NCI-H2029 (cell line): ENCODE measurements at places on chromosomes 7 and 10.

GRCh38 chr7:13639396-13639795, 350.1 kb downstream of the ETV1 start:
- peak; percentile 28 for DNase-seq

DNA sequence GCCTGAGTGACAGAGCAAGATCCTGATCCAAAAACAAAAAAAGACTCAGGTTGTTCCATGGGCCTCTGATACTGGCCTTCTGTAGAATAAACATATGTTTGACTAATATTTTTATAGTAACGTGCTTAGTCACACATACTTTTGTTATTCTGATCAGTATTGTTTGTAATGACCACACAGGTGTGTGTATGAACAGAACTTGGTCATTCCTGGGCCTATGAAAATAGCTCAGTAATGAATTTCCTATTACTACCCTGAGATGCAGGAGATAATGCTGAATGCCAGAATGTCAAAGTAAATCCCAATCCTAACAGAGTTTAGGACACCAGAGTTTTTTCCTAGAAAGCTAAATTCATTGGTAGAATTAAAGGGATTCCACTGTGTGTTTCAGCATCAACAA, 108.7 kb downstream of the DOCK4 start:
- no peak for DNase-seq

- no peak for DNase-seq
Measured at GRCh38 chr10:11243425-11244222, 226.0 kb downstream of the CELF2 start.

GRCh38 chr10:126133082-126133620, 236.8 kb downstream of the FANK1 start:
- DNase-seq = no peak

GRCh38 chr7:28804990-28805389, 153.1 kb downstream of the TRIL start:
- no peak for DNase-seq

DNA sequence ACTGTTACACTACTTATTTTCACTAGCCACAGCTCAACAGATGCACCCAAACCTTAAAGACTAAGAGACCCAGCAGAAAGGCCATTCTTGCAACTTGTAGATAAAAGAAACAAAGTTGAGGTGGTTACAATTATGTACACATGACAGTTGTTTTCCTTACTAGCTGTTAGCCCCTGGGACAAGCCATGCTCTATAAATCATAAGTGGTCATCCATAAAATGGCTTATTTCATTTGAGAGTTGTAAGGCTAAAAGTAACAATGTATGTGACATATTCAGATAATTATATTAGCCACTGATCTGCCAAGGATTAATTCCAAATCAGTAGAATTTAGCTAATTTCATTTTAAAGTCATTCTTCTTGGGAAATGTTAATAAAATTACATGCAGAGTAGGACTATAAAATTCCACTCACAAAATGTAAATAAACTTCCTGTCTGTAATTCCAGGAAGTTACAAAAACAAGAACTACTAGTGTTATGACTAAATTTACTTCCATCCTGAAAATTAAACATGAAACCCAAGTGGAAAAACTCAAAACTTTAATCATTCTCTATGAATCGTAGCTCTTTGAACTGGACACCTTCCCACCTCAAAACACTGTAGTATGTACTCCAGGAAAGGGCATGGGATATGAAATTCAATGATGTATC, 13.3 kb downstream of the SLC37A3 start:
- DNase-seq = no peak

DNA sequence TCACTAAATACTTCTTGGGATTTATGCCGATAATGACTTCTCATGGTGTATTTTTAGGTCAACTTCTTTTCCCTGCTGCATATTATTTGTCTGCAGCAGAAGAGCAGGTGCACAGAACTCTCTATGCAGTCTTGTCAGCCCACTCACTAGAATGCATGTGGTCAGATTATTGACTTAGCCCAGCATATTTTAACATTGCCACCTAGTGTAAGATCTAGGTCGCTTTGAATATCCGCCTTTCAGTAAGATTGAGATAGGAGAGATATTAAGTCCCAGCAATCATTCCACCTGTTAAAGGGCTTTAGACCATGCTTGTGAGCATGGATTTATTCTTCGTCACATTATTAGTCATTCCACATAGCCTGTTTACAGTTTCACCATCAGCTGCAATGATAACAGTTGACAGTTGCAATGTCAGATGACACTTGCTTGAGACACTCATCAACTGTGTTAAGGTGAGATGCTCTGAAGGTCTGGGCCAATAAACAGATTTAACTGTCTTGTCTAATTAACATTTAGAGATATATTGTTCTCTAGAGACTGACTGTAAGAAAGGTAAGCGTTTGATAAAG, 491.7 kb downstream of the ARL4A start:
- no peak for DNase-seq

DNA sequence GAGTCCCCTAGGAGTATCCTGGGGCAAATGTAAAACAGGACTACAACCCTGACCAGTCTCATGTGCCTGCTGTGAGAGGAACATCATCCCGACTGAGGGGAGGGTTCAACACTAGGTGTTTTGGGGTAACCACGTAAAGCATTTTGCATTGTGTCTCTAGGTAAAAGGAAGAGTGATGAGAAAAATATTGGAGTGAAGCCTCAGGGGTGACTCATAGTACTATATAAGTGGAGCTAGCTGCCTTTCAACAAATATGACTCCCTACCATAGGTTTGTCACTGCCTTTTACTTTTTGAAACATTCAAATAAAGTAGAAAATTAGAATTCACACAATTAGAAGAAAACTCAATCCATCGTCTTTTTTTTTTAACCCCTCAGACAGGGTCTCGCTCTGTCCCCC, 2.6 kb upstream of the CAMK2G start:
- no peak for DNase-seq

GRCh38 chr10:34288634-34289033, 526.5 kb downstream of the PARD3 start:
- no peak for DNase-seq

DNA sequence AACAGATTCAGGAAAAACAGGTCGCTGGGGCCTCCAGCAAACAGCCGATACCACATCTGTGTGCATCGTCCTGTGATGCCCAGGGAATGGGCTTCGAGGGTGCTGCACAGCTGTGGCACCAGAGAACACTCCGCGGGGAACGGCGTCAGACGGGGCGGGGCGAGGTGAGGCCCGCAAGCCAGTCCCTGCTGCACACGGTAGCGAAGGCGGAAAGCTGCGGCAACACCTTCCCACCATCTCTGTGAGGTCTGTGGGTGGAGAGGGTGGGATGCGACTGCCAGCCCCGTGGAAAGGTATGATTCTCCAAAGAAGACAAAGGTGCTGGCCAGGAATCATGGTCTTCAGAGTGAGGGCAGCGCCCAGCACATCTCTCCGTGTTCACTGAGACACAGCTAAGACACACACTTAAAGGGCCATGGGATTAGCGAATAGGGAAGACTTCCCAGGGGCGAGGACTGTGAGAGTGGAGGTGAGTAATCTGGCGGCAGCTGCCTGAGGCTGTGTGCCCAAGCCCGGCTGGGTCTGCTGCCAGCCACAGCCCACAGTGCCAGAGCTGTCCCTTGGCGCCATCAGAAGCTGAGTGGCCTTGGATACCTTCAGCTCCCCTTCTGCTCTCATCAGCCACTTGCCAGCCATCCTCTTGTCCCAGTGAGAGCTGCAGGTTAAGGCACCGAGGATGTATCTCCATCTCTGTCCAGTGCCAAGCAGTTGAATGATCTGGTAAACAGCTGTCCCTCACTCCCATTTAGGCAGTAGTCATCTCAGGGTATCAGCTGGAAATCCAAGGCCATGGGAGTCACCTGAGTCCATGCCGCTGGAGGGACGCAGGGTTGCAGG, 17.6 kb downstream of the PRKAG2 start:
- DNase-seq = no peak

DNA sequence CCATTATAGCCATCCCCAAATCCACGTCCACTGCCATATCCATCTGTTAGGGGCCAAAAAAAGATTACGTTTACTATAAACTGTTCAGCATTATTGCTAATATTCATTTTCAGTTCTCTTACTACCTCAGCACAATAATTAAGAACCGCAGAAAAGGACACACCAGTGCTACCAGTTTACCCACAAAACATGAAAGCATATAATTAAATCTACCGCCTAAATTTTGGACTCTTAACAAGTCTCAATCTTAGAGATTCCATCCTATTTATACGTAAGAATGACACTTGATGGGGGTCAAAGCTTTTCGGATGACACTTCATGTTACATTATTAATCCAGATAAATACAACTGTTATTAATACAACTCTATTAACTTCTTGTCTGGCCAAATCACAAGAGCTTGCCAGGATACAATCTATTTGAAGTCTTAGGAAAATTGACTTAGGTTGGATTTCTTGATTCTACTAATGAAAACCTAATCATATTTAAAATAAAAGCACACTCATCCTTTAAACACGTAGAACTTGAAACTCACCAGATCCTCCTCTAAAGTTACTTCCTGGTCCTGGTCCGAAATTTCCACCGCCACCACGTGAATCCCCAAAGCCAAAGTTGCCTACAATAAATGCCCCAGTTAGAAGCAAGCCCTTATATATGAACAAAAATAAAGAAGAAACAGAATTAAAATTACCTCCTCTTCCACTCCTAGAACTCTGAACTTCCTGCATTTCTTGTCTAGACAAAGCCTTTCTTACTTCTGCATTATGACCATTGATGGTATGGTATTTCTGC, 4.5 kb downstream of the HNRNPA2B1 start:
- DNase-seq = no peak

DNA sequence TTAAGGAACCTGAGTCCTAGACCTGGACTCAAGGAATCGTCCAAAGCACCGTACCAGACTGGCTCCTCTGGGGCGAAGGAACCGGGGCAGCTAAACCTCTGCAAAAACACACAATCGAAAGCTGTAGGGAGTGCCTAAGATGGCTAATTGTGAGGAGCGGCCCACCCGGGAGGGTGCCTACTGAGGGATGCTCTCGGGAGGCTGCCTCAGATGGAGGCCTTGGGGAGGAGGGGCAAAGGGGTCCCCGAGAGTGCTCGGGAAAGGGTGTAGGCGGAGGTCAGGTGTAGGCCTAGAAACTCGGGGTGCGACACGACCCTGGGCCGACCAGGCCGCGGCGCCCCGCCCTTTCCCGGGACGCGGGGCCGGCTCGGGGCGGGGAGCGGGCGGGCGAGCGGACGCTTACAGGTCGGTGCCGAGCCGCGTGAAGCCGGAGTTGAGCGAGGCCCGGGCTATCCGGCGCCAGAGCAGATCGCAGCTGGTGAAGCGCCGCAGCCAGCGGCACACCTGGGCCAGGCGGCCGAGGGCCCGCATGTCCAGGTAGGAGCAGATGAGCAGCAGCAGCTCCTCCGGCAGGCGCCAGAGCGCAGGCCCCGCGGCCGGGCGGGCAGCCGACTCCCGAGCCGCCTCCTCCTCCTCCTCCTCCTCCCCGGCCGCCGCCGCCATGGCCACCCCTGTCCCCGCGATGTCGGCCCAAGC, 844 bp downstream of the FBXW4 start:
- no peak for DNase-seq

GRCh38 chr10:22429146-22429545, 83.8 kb downstream of the SPAG6 start:
- no peak for DNase-seq

DNA sequence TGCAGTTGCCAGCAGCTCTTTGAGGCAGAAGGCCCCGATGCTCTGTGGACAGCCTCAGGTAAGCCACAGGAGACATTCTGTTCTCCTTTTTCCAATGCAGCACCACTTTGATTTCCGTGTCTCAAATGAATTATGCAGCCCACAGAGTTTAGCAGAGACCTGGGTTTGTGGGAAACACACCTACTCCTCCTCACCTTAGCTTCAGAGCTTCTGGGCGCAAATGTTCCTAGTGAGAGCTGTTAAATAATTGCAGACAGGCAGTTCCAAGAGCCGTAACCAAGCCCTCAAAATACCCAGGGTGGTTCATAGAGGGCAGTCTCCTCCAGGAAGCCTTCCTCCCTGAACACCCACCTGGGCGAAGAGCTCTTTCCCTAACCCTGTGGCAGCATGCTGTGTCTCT, 69.2 kb upstream of the AGK start:
- DNase-seq = no peak

DNA sequence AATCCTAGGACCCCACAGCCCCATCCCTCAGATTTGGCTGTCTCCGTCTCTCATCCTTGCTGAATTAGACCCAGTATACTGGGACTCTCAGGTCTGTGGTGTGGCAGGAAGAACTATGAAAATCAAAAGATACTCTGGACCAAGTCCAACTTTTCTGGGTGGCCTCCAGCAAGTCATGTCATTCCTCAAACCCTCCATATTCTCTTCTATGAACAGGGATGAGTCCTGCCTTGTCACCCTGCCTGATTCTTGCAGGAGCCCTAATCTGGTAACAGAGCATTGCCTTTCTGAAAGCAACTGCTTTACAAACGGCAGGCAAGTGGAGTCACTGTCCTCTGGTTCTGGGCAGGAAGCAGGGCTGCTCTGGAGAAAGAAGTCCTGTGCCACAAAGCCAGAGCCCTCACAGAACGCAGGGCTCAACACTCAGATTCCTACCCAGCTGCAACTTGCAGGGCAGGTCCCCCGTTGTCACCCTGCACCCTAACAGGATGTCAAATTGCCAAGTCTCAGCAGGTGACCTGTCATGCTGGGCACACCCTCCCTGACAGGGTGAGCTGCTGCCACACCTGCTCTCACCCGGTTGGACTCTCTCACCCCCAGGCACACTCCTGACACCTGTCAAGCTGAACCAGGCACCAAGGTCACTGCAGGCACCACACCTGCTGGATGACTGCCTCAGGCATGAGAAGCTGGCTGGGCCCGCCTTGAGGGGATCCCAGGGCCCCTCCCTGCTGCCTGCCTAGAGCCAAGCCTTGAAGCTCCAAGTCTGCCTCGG, 227.7 kb downstream of the KCNMA1 start:
- peak; percentile 70 for DNase-seq

GRCh38 chr10:71042699-71043098, 154.3 kb upstream of the PCBD1 start:
- DNase-seq = no peak

GRCh38 chr10:69638642-69639041, 8.6 kb downstream of the FAM241B start:
- no peak for DNase-seq

- no peak for DNase-seq
Measured at GRCh38 chr10:4038000-4038399, 253.0 kb upstream of the KLF6 start.

GRCh38 chr10:52252307-52252706, 61.8 kb upstream of the DKK1 start:
- DNase-seq = no peak

DNA sequence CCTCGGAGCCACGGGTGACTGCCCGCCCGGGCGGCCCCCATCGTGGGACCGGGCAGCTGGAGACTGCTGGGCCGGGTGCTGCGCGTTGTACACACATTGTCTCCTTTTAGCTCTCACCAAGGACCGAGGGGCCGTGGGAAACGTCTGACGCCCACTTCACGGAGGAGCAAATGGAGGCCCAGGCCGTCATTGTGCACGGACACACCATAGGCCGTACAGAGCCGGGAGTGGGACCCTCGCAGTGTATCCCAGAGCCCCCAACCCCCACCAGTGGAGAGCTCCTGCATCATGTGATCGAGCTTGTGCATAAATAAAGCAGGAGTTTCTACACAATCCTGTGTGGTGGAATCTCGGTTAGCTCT, 722 bp downstream of the DENND10 start:
- DNase-seq = no peak
